Thoracic aorta (tissue), 2 donors: ENCODE measurements at places on chromosomes 1 and 21.

DNA sequence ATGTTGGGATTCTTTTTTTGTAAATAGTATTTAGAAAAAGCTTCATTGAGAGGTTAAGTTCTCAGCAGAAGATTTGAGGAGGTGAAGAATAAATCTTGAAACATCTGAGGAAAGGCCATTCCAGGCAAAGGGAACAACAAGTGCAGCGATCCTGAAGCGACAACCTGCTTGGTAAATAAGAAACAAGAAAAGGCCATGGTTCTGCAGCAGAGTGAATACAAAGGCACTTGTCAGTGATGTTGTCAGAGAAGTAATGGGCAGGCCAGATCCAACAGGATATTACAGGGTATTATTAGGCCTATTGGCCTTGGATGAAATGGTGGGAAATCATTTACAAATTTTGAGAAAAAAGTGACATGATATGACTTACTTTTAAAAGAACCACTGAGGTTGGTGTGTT lies 960.0 kb downstream of the PLA2G4A start:
- no peak overlapping the region for H3K27ac ChIP-seq
- no peaks in the 10 kb centered on the region for H3K27me3 ChIP-seq
- H3K4me3 ChIP-seq: no peak overlapping the region
- DNase-seq: no peak
- no peaks in the 10 kb centered on the region for H3K36me3 ChIP-seq

GRCh38 chr21:26798856-26799751 lies 46.1 kb downstream of the ADAMTS1 start:
- H3K27ac ChIP-seq: no peak overlapping the region
- H3K27me3 ChIP-seq: no peaks in the 10 kb centered on the region
- H3K4me1 ChIP-seq: peaks cover 67% of the 10 kb centered on the region
- no peaks in the 10 kb centered on the region for H3K36me3 ChIP-seq
- no peak for DNase-seq

DNA sequence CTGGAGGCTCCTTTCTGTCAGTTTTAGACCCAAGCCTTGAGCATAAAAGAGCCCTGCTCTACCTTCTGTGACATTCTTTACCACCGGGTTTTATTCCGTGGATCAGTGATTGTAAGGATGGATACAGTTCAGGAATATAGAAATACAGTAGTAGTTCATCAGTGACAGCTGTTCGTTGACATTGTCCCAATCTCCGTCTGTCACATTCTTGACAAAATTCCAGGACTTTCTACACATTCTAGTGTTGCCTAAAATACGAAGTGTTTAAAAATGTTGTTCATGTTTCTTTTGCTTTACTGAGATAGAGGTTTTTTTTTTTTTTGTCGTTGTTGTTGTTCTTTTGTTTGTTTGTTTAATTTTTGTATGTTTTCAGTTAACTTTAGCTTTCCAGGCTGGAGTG lies 29.9 kb downstream of the MAP10 start:
- no peaks in the 10 kb centered on the region for H3K27me3 ChIP-seq
- no peaks in the 10 kb centered on the region for H3K4me1 ChIP-seq
- no peak overlapping the region for H3K27ac ChIP-seq
- DNase-seq: no peak
- no peaks in the 10 kb centered on the region for H3K36me3 ChIP-seq
- no peak overlapping the region for H3K4me3 ChIP-seq

DNA sequence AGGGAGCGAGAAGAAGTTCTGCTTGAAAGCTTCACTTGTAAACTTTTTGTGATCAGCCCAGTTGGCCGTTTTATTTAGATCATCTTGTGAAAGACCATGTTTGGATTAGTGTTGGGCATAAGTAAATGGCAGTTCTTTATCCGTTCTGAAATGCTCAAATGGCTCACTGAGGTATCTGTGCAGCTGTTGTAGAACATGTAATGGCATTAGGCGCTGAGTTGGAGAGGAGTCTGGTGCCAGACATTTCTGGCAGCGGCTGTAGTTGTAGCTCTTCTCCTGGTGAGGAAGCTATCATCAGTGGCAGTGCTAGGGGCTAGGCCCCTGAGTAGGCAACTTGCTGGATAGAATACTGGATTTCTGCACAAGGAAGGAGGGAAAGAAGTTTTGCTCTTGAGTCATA lies 321.6 kb downstream of the LMO4 start:
- H3K36me3 ChIP-seq: no peaks in the 10 kb centered on the region
- H3K4me1 ChIP-seq: no peaks in the 10 kb centered on the region
- H3K4me3 ChIP-seq: no peak overlapping the region
- no peaks in the 10 kb centered on the region for H3K27me3 ChIP-seq

GRCh38 chr1:43997295-43997999 lies 6.0 kb downstream of the CCDC24 start:
- no peak overlapping the region for H3K4me3 ChIP-seq
- H3K36me3 ChIP-seq: peaks cover 13% of the 10 kb centered on the region
- peaks cover 19% of the 10 kb centered on the region for H3K4me1 ChIP-seq

GRCh38 chr1:45820173-45820572 lies 16.8 kb downstream of the MAST2 start:
- H3K36me3 ChIP-seq: peaks cover 5% of the 10 kb centered on the region
- H3K4me1 ChIP-seq: no peaks in the 10 kb centered on the region
- H3K4me3 ChIP-seq: no peak overlapping the region

GRCh38 chr1:234727018-234727940 lies 117.3 kb upstream of the IRF2BP2 start:
- no peak for DNase-seq
- no peaks in the 10 kb centered on the region for H3K36me3 ChIP-seq
- H3K27me3 ChIP-seq: no peaks in the 10 kb centered on the region
- H3K4me3 ChIP-seq: no peak overlapping the region

DNA sequence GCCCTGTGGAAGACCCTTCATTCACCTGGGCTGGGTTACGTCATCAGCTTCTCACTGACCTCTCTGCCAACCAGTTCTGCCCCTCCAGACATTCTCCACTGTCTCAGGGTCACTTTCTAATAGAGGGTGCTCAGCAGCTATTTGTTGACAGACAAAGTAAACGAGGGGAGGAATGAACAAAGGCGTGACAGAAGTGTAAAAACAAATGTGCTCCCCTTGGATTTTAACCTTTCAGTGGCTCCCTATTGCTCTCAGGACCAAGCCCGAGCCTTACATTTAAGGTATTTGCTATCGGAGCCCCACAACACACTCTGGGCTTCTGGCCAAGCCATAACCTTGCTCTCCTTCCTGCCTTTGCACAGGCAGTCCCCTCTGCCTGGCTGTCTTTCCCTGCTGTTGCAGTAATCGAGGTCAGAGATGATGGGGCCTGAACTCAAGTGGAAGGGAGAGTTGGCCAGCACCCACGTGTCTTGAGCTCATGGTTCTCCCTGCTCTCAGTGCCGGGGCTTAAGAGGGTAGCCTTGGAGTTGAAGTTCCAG lies 9.3 kb upstream of the MARCKSL1 start:
- H3K4me1 ChIP-seq: no peaks in the 10 kb centered on the region
- H3K4me3 ChIP-seq: no peak overlapping the region
- H3K27ac ChIP-seq: no peak overlapping the region
- H3K36me3 ChIP-seq: no peaks in the 10 kb centered on the region

DNA sequence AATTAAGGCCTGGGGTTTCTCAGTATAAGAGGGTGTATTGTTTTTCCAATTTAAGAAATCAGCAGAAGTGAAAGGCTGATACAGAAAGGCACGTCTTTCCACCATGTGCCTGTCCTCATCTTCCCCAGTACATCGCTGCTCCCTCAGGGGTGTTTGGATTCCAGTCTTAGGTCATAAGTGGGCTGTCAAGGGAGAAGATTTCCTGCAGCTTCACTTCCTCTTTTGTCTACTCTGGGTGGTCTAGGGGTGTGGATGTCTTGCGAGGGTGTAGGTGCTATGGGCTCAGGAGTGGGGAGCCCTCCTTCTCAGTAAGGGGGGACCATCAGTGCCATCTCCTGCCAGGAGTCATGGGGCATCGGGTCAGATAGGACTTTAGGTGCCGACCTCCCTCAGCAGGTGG lies 999.8 kb upstream of the NCAM2 start:
- no peak overlapping the region for H3K4me3 ChIP-seq
- H3K36me3 ChIP-seq: no peaks in the 10 kb centered on the region

GRCh38 chr1:36924282-36924811 lies 110.0 kb downstream of the GRIK3 start:
- H3K27me3 ChIP-seq: no peaks in the 10 kb centered on the region
- no peaks in the 10 kb centered on the region for H3K4me1 ChIP-seq
- no peak overlapping the region for H3K27ac ChIP-seq
- no peak overlapping the region for H3K4me3 ChIP-seq
- DNase-seq: no peak

- H3K27me3 ChIP-seq: no peaks in the 10 kb centered on the region
- no peaks in the 10 kb centered on the region for H3K36me3 ChIP-seq
- no peak for DNase-seq
- no peak overlapping the region for H3K27ac ChIP-seq
Measured at GRCh38 chr1:10682449-10683309, 113.8 kb downstream of the CASZ1 start.

DNA sequence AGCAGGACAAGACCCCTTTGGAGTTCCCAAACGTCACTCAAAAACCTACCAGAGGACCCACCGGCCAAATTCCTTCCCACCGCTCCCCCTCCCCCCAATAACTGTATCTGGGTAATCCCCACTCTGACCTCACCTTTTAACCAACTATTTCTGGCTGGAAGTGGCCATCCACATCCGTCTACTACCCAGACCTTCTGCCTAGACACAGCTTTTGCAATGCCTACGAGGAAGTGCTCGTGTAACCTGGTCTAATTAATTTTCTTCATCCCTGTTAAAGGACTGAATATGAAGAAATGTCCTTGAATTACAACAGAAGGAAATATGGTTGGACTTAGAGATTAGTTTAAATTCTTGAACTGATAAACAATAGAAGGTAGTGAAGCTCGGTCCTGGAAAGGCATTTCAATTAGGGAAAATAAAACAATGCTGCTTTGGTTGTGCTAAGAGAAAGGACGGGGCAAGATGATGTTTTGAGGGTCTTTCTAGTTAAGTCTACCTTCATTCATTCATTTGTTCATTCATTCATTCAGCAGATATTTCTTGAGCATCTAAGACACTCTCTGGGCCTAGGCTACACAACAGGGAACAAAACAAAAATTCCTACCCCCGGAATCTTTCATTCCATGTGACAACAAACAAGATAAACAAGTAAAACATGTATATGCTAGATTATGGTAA lies 18.8 kb downstream of the AVPR1B start:
- no peak overlapping the region for H3K27ac ChIP-seq
- DNase-seq: no peak
- H3K27me3 ChIP-seq: no peaks in the 10 kb centered on the region
- H3K4me3 ChIP-seq: no peak overlapping the region
- no peaks in the 10 kb centered on the region for H3K4me1 ChIP-seq
- no peaks in the 10 kb centered on the region for H3K36me3 ChIP-seq

GRCh38 chr1:73467731-73468130 lies 730.2 kb downstream of the LRRIQ3 start:
- no peaks in the 10 kb centered on the region for H3K4me1 ChIP-seq
- H3K27me3 ChIP-seq: no peaks in the 10 kb centered on the region
- H3K36me3 ChIP-seq: no peaks in the 10 kb centered on the region
- no peak overlapping the region for H3K27ac ChIP-seq
- no peak for DNase-seq

DNA sequence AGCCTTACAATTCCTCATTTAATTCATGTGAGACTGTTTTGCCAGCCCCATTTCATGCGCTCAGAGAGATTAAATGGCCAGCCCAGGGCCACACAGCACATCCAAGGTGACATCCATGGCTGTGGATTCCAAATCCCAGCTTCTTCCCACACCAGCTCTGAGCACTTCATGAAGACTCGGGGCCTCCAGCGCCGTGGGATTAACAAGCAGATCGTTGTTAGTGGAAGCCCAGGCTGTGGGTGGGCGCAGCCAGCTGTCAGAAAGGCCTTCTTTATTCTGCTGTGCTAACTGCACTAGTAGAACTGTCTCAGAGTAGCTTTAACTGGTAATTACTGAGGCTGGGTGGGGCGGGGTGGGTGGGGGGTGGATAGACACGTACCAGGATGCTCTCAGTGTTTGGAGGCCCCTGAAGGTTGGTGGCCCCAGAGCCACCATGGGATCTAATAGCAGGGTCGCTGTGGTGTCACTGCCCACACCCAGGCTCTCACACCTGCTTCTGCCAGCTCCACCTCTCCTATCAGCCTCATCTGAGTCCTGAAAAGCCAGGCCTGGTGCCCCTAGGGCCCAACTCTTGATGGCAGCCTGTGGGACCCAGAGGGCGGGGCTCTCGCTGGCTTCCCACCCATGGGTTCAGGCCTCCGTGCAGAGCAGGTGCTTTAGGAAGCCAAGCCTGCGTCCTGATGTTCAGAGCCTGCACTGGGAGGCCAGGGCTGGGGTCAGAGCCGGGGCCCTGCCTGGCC lies 3.4 kb downstream of the BMP8A start:
- no peaks in the 10 kb centered on the region for H3K36me3 ChIP-seq
- no peak overlapping the region for H3K4me3 ChIP-seq
- no peaks in the 10 kb centered on the region for H3K27me3 ChIP-seq
- H3K4me1 ChIP-seq: peaks cover 12% of the 10 kb centered on the region
- DNase-seq: no peak

- H3K4me1 ChIP-seq: no peaks in the 10 kb centered on the region
- H3K27me3 ChIP-seq: no peaks in the 10 kb centered on the region
- H3K27ac ChIP-seq: no peak overlapping the region
- DNase-seq: no peak
Measured at GRCh38 chr1:153353226-153353947, 4.3 kb upstream of the S100A9 start.

- H3K4me3 ChIP-seq: peak overlapping the region; percentile 45
- no peaks in the 10 kb centered on the region for H3K36me3 ChIP-seq
- H3K4me1 ChIP-seq: peaks cover 15% of the 10 kb centered on the region
- H3K27me3 ChIP-seq: no peaks in the 10 kb centered on the region
- peak; percentile 73 for DNase-seq
Measured at GRCh38 chr1:9449110-9449627, 90.1 kb upstream of the SLC25A33 start.

DNA sequence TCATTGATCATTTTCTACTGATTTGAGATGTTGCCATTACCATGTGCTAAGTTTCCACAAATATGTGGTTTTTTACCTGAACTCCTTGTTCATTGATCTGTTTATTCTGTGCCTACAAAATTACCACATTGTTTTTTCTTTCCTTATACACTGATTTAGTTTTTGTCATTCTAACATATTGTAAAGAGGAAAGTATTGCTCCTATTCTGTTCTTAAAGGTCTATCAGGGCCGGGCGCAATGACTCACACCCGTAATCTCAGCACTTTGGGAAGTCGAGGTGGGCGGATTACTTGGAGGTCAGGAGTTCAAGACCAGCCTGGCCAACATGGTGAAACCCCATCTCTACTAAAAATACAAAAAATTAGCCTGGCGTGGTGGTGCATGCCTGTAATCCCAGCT lies 75.1 kb downstream of the CAMTA1 start:
- H3K27ac ChIP-seq: peak overlapping the region; percentile 68
- peaks cover 12% of the 10 kb centered on the region for H3K4me1 ChIP-seq
- peak overlapping the region; percentile 54 for H3K4me3 ChIP-seq
- H3K27me3 ChIP-seq: no peaks in the 10 kb centered on the region

GRCh38 chr1:61151565-61151964 lies 69.2 kb downstream of the NFIA start:
- H3K36me3 ChIP-seq: no peaks in the 10 kb centered on the region
- peak overlapping the region; percentile 63 for H3K27ac ChIP-seq

GRCh38 chr1:234927971-234928640 lies 200.5 kb downstream of the TOMM20 start:
- peaks cover 36% of the 10 kb centered on the region for H3K4me1 ChIP-seq
- no peaks in the 10 kb centered on the region for H3K36me3 ChIP-seq
- DNase-seq: no peak
- H3K4me3 ChIP-seq: no peak overlapping the region

GRCh38 chr1:38615680-38616079 lies 243.9 kb downstream of the RRAGC start:
- no peaks in the 10 kb centered on the region for H3K36me3 ChIP-seq
- DNase-seq: no peak
- no peaks in the 10 kb centered on the region for H3K27me3 ChIP-seq
- no peaks in the 10 kb centered on the region for H3K4me1 ChIP-seq
- H3K4me3 ChIP-seq: no peak overlapping the region
- no peak overlapping the region for H3K27ac ChIP-seq
